ENCODE measurements at places on chromosomes 12 and 14.
A peak's percentile ranks its signal among the peaks of the same experiment; 100 is the strongest.

DNA sequence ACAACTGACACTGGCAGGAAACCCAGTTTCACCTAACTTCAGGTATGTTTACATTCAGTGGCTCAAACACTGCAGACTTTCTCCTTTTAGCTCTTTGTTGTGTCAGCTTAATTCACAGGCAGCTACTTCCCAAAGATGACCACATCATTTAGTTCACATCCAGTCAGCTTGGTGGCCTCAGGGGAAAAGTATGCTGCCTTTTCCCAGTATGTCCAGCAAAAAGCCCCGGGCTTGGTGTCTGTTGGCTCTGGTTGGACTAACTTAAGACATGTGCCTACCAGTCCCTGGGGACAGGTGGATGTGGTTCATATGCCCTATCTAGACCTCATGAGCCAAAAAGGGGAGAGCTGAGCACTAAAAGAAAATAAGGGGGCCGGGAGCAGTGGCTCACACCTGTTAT, 56.4 kb downstream of the GOLGA5 start:
- DNase-seq, result no peak

DNA sequence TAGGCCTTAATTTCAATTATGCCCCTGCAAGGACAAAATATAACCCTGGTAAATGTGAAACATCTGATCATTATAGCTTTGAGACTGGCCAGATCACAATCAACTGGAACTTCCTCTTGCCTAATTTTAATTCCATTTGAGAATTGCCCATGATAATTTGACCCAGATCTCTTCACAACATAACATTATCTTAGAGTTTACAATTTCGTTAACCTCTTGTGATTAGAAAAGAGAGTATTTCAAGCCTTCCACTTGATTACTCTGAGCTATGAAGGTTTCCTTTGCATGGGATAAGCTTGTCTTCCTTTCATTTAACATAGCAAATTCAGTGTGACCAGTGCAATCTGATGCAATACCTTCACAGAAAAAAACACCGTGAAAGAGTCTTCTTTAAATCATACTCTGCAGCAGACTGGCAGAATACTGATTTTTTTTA, 143.6 kb downstream of the DUSP6 start:
- DNase-seq, result peak; percentile 64

DNA sequence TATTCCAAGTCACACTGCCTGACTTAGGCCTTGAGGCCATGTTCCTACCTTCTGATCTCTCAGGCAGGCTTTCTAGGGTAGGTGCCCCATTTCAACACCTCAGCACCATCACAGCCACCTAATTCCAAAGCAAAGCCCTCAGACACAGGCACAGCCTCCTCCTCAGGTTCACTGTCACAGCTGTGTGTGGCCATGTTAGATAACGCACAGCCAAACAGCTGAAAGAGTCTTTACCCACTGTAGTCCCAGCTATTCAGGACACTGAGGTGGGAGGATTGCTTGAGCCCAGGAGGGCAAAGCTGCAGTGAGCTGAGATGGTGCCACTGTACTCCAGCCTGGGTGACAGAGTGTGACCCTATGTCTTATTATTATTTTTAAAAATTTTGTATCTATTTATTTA, 7.3 kb upstream of the TMEM229B start:
- no peak for DNase-seq

DNA sequence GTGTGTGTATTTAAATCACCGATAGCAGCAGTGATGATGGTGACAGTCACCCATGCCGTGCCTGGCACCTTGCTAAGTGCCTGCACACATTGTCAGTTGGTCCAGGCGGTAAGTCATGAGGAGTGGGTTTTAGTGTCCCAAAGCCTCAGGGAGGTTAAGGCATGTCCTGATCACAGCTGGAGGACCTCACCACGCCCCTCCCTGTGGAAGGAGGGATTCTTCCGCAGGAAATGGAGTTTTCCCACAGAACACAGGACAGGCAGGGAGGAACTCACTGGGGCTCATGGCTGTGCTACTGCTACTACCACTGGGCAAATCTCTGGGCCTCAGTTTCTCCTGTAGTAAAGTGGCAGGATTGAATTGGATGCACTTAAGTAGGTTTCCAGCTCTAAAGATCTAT, 142.3 kb downstream of the CACNA1C start:
- DNase-seq, result no peak

DNA sequence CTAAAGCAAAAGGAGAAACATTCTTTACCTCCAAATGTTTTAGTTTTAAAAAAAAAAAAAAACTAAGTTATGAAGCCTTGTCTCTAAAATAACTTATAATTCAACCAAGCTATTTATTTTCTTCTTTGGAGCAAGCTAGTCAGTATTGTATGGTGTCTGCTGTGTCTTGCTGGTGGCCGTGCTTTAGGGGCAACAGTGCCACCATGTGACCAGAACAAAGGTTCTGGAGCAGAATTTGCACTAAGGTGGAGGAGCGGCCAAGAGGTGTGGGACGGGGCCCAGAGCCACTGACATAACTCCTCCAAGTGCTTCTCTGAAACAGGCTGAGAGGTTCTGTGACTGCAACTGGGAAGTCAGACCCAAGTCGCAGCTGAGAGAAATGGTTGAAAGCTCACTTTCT, 4.5 kb downstream of the FICD start:
- DNase-seq, result no peak

All from AG09319 (cell line).